ENCODE measurements at places on chromosomes 12 and 14. TPM values are rescaled to one million over a fixed set of nuclear protein-coding genes. Genes with fewer than 3 reads are reported as not detected.

- no peak overlapping the region for H3K27ac ChIP-seq
- peaks cover 18% of the 10 kb centered on the region for H3K27me3 ChIP-seq
- H3K36me3 ChIP-seq, result no peaks in the 10 kb centered on the region
- no peak overlapping the region for H3K4me3 ChIP-seq
Measured at GRCh38 chr12:58413794-58414193, 472.4 kb downstream of the ATP23 start.

- H3K36me3 ChIP-seq, result no peaks in the 10 kb centered on the region
- DNase-seq, result no peak
- H3K27ac ChIP-seq, result no peak overlapping the region
- H3K27me3 ChIP-seq, result peaks cover 31% of the 10 kb centered on the region
Measured at GRCh38 chr14:69539631-69540410, 34.9 kb downstream of the CCDC177 start.

- no peak for DNase-seq
- H3K36me3 ChIP-seq, result no peaks in the 10 kb centered on the region
- no peak overlapping the region for H3K27ac ChIP-seq
- H3K27me3 ChIP-seq, result peaks cover 9% of the 10 kb centered on the region
Measured at GRCh38 chr12:67237231-67237630, 31.9 kb upstream of the CAND1 start.

DNA sequence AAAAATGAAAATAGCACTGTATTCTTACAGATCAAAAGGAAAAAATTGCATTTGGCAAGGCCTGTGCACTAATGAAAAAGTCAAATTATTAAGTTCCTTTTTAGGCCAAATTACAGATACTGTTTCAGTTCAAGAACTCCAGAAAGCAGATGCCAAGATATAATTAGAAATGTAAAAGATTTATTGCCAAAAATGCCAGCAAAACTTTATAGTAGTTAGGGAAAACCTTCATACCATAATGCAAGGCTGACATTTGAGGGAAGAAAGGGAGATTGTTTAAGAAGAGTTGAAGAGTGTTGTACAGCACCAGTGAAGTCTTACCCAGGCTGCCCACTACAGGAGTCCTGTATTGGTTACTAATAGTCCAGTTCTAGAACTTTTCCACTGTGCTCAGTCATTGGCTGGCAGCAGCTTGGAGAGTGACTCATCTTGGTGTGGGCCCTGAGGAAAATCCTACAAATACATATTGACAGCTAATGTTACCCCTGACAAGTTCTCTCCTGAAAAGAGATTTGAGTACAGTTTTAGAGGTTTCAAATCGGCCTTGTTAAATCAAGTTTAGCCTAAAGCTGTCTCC is 600.4 kb downstream of the C12orf50 start:
- H3K36me3 ChIP-seq, result no peaks in the 10 kb centered on the region
- H3K4me3 ChIP-seq, result no peak overlapping the region
- H3K4me1 ChIP-seq, result no peaks in the 10 kb centered on the region
- DNase-seq, result no peak
- no peak overlapping the region for H3K27ac ChIP-seq

DNA sequence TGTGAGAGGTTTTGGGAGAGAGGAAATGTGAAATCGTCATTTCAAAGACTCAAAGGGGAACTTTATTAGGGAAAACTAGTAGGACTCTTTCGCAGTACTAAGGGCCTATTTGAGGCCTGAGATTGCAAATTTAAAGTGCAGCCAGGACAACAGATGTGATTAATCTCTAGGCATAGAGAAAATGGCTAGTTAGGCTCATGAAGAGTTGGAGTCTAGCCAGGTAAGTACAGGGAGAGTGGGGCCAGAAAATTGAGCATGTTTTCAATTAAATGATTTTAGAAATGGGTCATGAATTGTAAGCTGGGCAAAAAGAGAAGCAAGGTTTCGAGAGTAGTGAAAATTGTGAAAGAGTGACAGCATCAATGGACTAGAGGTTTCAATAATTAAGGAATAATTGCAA is 91.9 kb upstream of the LMNTD1 start:
- H3K36me3 ChIP-seq, result no peaks in the 10 kb centered on the region
- H3K27me3 ChIP-seq, result no peaks in the 10 kb centered on the region
- no peak overlapping the region for H3K4me3 ChIP-seq
- DNase-seq, result no peak
- no peak overlapping the region for H3K27ac ChIP-seq
- no peaks in the 10 kb centered on the region for H3K4me1 ChIP-seq

TPPP2 gene
- total RNA-seq, result not detected

ZNF891 gene
- 2.0 TPM for total RNA-seq

KRT71 gene
- total RNA-seq, result not detected

LBHD2 gene
- not detected for total RNA-seq

RIPK3 gene
- total RNA-seq, result 13.2 TPM

Measured in activated T-helper 2 cell treated with anti-CD3 and anti-CD28 coated beads, Interferon-gamma antibody, Interleukin-2, Interleukin-4, amounts not matched to agents 10 μg/mL and 5 μg/mL and 100 μg/mL, durations not matched to agents 14 hours and 24 hours and 36 hours (primary cell).